ENCODE measurements at places on chromosomes 1 and 21. TPM values are rescaled to one million over a fixed set of nuclear protein-coding genes. Genes with fewer than 3 reads are reported as not detected.

Gene KCNC4
- 16.6 TPM for total RNA-seq

DNA sequence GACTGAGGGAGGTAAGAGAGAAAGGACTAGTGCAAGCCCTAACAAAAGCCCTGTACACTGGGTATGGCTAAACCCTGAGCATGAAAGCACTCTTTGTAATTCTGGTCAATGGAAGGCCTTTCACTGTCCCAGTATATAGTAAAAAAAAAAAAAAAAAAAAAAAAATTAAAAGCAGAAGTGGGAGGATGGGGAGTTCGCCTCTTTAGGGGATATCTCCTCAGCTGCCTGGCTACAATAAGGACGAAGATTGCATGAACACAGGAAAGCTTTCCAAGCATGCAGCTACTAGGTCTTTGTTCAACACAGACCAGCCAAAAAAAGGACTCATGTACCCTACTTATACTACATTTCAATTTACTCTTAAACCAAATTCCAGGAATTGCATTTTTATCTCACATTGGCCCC lies 59.1 kb downstream of the EIF4G3 start:
- no peak for DNase-seq

Gene RORC
- total RNA-seq, result 5.9 TPM

Gene ERRFI1
- 8.2 TPM for total RNA-seq

Gene TEDDM1
- total RNA-seq, result not detected

Gene LPAR3
- total RNA-seq, result 2.0 TPM

DNA sequence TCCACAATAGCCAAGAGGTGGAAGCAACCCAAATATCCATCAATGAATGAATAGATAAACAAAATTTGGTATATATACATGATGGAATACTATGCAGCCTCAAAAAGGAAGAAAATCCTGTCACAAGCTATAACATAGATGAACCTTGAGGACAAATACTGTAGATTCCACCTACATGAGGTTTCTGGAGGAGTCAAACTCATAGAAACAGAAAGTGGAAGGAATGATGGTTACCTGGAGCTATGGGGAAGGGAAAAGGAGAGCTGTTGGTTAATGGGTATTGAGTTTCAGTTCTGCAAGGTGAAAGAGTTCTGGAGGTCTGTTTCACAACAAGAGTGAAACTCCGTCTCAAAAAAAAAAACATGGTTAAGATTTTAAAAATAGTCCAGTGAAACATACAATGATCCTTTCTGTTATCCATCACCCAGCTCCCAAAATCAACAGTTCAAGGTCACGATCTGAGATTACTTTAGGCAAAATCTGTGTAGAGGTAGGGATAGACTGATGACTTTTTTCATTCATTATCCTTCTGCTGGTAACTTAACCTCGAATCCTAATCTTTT lies 80.8 kb upstream of the HNRNPU start:
- DNase-seq, result no peak

DNA sequence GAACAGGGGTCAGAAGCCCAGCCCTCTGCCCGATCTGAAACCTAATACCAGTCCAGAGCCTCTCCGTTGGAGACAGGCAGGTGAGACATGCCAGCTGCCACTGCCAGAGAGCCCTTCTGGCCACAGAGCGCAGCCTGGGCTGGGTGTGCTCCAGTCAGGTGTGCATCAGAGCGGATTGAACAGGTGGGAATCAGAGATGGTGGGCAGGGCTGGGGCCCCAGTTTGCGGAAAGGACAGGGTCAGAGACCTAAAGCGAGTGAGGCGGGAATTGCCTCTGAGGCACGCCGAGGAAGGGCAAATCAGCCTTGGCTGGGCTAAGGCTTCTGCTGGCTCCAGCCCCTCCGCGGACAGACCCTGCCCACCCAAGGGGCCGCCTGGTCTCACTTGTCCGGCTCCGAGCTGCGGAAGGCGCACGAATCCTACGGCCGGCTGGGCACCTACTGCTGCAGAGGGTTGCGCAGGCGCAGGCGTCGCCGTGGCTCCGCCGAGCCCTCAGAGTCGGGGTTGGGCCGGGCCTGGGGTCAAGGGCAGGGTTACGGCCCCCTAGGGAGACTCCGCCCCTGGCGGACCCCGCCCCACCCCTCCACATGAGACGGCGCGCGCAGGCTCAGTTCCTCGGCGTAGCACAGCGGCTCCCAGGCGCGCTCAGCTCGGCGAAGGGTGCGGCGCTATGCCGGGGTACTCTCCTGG lies 10.3 kb downstream of the CPLANE2 start:
- no peak for DNase-seq

Gene ORC1
- 0.11 TPM for total RNA-seq

Gene INPP5B
- 13.7 TPM for total RNA-seq

Gene AGBL4
- 0.32 TPM for total RNA-seq

Gene SH2D1B
- total RNA-seq, result not detected

- no peak for DNase-seq
Measured at GRCh38 chr1:220370041-220370700, 97.9 kb upstream of the RAB3GAP2 start.

Gene S100A5
- not detected for total RNA-seq

Gene TRIM67
- 0.24 TPM for total RNA-seq

GRCh38 chr1:1067860-1068516 lies 6.1 kb downstream of the RNF223 start:
- DNase-seq, result no peak

DNA sequence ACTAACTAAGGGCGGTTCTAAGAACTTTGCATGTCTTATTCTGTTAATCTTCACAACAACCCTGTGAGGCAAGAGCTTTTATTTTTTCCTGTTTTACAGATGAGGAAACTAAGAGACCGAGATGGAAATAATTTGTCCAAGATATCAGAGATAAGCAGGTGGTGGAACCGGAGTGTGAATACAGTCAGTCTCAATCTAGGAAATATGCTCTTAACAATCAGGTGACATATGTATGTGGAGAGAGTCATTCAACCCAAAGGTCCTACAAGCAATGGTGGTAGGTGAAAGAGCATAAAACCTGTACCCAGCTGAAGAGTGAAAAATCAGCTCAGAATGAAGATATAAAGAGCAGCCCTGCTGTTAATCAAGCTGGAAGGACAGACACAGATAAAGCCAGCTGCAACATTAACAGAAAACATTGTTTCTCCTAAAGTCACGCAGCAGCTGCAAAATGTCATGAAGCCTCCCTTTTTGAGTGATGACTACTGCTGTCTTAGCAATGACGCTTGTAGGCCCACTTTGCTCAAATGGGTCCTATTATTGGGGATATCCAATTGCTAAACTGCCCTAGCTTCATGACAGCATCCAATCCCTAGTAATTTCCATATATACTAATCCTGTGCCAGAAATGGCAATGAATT lies 30.5 kb upstream of the FCAMR start:
- DNase-seq, result no peak

- DNase-seq, result no peak
Measured at GRCh38 chr1:25770541-25771220, 29.3 kb upstream of the SELENON start.

DNA sequence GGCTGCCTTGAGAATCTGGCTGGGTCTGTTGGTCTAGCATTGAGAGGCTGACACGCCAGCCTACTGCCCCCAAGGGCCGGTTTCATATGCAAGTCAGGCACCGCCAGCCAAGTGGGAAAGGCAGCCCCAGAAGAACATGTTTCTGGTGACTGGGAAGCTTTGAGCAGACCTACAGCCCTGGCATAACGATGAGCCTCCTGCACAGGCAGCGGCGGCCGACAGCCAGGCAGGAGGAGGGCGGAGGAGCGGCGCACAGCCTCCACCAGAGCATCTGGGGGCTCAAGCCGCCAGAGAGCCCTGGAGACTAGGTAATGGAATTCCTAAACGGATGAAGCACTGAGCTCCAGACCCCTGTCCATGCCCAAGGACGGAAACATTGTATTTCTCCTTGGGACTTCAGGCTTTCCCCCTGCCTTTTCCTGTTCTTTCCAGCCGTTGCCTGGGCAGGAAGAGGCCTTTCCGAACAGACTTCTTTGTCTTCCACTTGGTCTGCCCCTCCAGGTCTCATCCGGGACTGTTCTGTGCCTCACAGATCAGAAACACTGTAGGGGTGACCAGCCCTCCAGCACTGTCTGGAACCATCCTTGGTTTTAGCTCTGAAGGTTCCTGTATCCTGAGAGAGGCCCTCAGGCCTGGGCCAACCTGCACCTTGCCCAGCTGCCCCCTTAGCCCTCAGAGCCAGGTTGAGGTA lies 59.5 kb downstream of the IRF2BP2 start:
- no peak for DNase-seq

Gene DNASE2B
- not detected for total RNA-seq

DNA sequence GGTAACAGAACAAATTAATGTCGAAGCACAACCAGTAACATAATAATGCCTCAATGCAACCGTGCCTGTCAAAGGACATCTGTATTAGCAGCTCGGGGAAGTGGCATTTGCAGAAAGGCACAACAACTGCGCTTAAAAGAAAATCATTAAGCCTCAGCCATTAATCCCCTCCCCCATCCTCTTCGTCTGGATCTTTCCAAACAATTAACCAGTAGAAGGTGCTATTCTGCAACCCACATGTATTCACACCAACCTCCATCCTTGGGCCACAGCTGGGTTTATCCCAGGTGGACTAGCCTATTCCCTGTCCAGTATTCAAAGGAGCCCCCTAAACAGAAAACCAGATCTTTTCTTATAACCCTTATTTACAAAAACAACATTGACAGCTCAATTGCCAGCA lies 2.6 kb downstream of the RERE start:
- no peak for DNase-seq

DNA sequence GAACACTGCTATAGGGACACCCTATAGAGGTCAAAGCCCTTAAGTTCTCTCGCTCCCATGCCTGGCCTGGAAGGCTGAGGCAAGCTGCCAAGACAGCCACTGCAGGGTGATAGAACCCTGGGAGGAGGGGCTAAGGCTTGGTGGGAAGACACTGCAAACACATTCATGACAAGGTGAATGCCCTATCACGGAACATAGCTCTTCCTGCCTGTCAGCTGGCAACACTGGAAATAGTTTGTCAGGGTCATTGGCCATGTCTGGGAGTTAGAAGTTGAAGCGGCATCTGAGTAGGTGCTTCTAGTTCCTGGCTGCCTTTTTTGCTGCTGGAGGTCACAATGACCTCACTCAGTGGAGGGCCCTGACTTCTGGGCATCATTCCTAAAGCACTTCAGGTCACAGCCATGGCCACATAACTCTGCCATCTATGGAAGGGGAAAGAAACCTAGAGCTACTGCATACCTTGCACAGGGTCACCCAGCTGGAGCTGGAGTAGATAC lies 4.2 kb downstream of the FABP3 start:
- DNase-seq, result peak; percentile 83

DNA sequence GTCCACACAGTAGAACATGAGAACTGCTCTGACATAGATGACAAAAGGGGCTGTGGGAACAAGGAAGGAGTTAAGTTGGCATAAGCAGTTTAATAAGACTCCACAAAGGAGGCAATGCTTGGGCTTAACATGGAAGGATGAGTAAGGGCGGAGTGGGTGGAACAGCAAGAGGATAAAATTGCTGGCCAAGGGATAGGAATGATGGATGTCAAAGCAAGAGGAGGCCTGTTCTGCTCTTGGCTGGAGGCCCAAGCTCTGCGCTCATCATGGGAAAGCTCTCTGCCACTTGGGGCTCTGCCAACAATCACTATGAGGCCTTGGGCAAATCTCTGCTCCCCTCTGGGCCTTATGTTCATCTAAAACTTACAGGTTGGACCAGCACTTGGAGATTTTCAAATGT lies 98.3 kb upstream of the CAMK1G start:
- DNase-seq, result peak; percentile 78

Gene KLF17
- total RNA-seq, result not detected

- DNase-seq, result no peak
Measured at GRCh38 chr1:205500240-205501233, 3.9 kb upstream of the CDK18 start.

GRCh38 chr1:24113641-24114033 lies 1.7 kb upstream of the MYOM3 start:
- no peak for DNase-seq

- no peak for DNase-seq
Measured at GRCh38 chr1:188371295-188371806, 1542.6 kb downstream of the PLA2G4A start.

Gene MXRA8
- 30.5 TPM for total RNA-seq

Gene RBM11
- total RNA-seq, result 0.57 TPM

Gene FCMR
- 4.4 TPM for total RNA-seq

- no peak for DNase-seq
Measured at GRCh38 chr1:178461701-178462100, 35.1 kb downstream of the CLEC20A start.

- no peak for DNase-seq
Measured at GRCh38 chr1:24042315-24042714, 62.2 kb upstream of the SRSF10 start.

Gene CRP
- total RNA-seq, result not detected

DNA sequence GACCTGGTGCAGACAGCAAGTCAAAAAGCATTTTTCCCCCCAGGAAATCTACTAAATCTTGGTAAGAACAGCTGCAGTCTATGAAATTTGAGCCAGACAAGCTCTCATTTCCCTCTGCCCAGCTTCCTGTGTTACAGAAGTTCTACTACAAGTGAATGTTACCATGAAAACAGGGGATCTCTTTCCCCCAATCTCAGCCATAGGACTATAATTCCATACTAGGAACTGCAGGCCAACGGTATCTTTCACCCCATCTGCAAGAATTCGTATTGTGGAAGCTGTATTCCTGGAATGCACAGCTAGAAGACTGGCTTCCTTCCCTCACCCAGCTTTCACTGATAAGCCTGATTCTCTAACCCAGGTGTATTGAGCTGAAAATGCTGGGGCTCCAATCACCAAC lies 1655.4 kb downstream of the BRINP3 start:
- no peak for DNase-seq

Gene TMEM50A
- total RNA-seq, result 97.7 TPM

DNA sequence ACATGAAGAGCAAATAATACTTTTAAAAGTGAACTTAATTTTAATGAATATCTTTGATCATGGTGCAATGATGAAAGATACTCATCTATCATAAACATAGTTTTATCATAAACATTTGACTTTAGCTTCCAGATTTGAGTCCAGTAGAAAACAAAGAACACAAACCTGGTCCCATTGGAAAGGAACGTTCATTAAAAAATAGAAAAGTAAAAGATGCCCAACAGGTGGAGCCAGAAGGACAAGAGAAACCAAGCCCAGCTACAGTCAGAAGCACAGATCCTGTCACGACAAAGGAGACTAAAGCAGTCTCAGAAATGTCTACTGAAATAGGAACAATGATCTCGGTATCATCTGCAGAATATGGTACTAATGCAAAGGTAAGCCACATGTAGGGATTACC lies 55.6 kb upstream of the MYOCOS start:
- no peak for DNase-seq

- DNase-seq, result no peak
Measured at GRCh38 chr1:244339776-244340175, 111.9 kb downstream of the ADSS2 start.

DNA sequence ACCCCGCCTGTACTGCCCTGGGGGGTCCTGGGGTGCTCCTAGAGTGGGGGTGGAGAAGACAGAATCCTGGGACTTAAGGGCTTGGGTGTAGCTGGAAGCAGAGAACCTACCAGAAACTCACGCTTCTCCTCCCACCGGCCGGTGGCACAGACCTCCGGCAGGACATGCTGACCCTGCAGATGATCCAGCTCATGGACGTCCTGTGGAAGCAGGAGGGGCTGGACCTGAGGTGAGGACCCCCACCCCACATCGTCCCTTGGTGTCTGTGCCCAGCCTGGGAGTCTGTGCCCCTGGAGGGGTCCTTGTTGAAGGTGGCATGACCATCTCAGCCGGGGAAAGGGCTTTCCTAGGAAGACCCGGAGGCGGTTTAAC lies 70.8 kb downstream of the PIK3CD start:
- DNase-seq, result no peak

- no peak for DNase-seq
Measured at GRCh38 chr1:93346421-93346993, 800 bp downstream of the DR1 start.

Gene SLFNL1
- 0.30 TPM for total RNA-seq

Measured in cardiac septum (tissue), 1 donor.